Pancreas (tissue), 10 donors: ENCODE measurements at places on chromosomes 2 and 18. TPM values are rescaled to one million over a fixed set of nuclear protein-coding genes. Genes with fewer than 3 reads are reported as not detected.
A peak's percentile ranks its signal among the peaks of the same experiment; 100 is the strongest.

- DNase-seq, result no peak
- H3K27ac ChIP-seq, result no peak overlapping the region
- H3K4me1 ChIP-seq, result no peaks in the 10 kb centered on the region
- no peak overlapping the region for H3K4me3 ChIP-seq
- no peaks in the 10 kb centered on the region for H3K27me3 ChIP-seq
Measured at GRCh38 chr18:35619941-35620340, 38.4 kb downstream of the GALNT1 start.

- no peak overlapping the region for H3K4me3 ChIP-seq
- H3K4me1 ChIP-seq, result no peaks in the 10 kb centered on the region
- no peak for DNase-seq
- no peak overlapping the region for H3K27ac ChIP-seq
- no peaks in the 10 kb centered on the region for H3K27me3 ChIP-seq
Measured at GRCh38 chr2:68853915-68854314, 17.3 kb downstream of the BMP10 start.

- no peak for DNase-seq
- no peaks in the 10 kb centered on the region for H3K36me3 ChIP-seq
- no peak overlapping the region for H3K4me3 ChIP-seq
- no peak overlapping the region for H3K27ac ChIP-seq
- H3K27me3 ChIP-seq, result no peaks in the 10 kb centered on the region
Measured at GRCh38 chr2:228374741-228375140, 193.3 kb upstream of the SPHKAP start.

GRCh38 chr18:59155153-59155552 is 15.5 kb downstream of the SEC11C start:
- no peak overlapping the region for H3K4me3 ChIP-seq
- H3K27ac ChIP-seq, result no peak overlapping the region
- H3K36me3 ChIP-seq, result peaks cover 4% of the 10 kb centered on the region
- no peaks in the 10 kb centered on the region for H3K27me3 ChIP-seq
- no peak for DNase-seq
- no peaks in the 10 kb centered on the region for H3K4me1 ChIP-seq

GRCh38 chr2:186903216-186903615 is 54.2 kb upstream of the ZSWIM2 start:
- no peaks in the 10 kb centered on the region for H3K27me3 ChIP-seq
- no peaks in the 10 kb centered on the region for H3K36me3 ChIP-seq
- no peaks in the 10 kb centered on the region for H3K4me1 ChIP-seq
- no peak overlapping the region for H3K4me3 ChIP-seq

DNA sequence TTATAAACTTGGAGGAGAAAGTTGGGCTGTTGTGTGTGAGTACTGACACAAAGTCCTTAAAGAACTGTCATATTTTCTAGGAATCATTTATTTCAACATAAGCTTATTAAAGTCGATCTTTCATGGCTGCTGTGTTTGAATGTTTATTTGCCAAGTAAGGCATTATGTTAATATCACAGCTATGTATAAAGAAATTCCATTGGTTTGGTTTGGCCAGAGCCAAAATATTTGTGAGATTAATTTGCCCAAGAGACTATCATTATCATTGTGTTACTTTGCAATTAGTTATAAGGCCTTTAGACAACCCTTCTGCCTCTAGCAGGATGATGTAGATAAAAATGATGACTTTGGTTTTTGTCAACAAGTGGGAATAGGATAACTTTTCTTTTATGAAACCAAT is 240.6 kb upstream of the NT5C1B start:
- DNase-seq, result no peak
- H3K4me3 ChIP-seq, result no peak overlapping the region
- H3K27me3 ChIP-seq, result no peaks in the 10 kb centered on the region
- no peak overlapping the region for H3K27ac ChIP-seq

DNA sequence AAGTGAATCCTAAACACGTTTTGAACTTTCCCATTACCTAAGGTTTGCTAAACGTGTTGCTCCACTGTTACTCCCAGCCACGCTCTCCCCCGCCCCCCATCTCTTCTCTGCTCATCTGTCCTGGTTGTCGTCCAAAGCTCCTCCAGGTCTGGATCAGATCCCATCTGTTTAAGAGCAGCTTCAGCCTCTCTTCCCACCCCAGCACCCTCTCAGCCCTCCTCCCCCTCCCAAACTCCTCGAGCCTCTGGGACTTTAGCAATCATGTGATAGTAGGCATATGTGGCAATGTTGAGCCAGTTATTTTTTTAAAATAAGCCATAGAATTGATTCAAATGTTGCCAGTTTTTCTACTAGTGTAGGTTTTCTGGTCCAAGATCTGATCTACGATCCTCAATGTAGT is 20.0 kb upstream of the LPIN1 start:
- no peaks in the 10 kb centered on the region for H3K4me1 ChIP-seq
- no peak overlapping the region for H3K4me3 ChIP-seq

- no peak overlapping the region for H3K27ac ChIP-seq
- H3K4me1 ChIP-seq, result no peaks in the 10 kb centered on the region
- DNase-seq, result no peak
- H3K4me3 ChIP-seq, result no peak overlapping the region
Measured at GRCh38 chr2:145206496-145207281, 686.8 kb upstream of the ZEB2 start.

DNA sequence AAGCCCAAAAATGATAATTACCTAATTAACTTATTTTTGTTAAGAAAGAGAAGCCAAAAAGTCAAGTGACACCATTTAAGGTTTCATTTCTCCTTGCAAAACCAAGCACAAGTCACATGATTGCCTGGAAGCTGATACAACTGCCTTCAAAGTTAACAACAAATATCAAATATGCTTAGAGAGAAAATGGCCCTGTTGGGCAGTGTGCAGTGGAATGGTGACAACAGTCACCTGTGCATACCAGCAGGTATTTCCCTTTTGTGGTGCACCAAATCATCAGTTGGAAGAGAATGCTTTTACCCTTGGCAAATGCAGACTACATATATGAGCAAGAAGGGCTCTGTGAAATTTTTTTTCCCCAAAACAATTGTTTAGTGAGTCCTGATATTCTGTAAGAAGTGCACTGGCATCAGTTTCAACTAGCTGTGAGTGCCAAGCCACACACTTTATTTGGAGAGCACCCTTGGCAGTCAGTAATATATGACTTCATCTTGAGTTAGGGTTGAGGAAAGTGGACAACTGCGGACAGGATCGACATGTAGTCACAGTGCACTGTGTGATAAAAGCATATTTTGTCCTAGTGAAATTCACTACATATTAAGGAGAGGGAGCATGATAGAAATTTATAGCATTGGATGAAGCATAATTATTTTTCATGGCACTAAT is 74.9 kb upstream of the DOCK10 start:
- no peaks in the 10 kb centered on the region for H3K27me3 ChIP-seq
- H3K4me1 ChIP-seq, result no peaks in the 10 kb centered on the region
- no peak overlapping the region for H3K4me3 ChIP-seq
- no peaks in the 10 kb centered on the region for H3K36me3 ChIP-seq
- DNase-seq, result no peak
- H3K27ac ChIP-seq, result no peak overlapping the region

GRCh38 chr2:198408171-198408570 is 603.8 kb downstream of the PLCL1 start:
- H3K36me3 ChIP-seq, result no peaks in the 10 kb centered on the region
- DNase-seq, result no peak
- no peaks in the 10 kb centered on the region for H3K4me1 ChIP-seq
- H3K27ac ChIP-seq, result no peak overlapping the region
- H3K4me3 ChIP-seq, result no peak overlapping the region

DNA sequence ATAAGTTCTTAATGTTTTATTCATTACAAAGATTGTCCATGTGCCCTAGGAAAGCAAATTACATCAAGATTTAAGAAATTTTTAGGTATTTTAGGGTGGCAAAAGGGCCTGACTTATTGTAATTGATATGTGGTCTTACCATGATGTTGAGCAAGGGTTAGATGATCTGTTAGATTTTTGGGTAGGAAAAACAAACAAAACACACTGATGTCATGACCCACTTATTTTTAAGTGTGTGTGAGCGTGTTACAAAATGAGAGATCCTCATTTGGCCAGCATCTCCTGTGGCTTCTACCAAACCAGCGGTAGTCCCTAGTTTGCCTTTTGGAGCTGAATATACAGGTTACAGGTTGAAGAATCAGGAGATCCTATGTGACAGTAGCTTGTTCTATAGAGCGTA is 89.8 kb upstream of the ITGB6 start:
- no peak overlapping the region for H3K27ac ChIP-seq
- H3K27me3 ChIP-seq, result no peaks in the 10 kb centered on the region
- no peaks in the 10 kb centered on the region for H3K4me1 ChIP-seq
- H3K36me3 ChIP-seq, result peaks cover under 1% of the 10 kb centered on the region
- no peak overlapping the region for H3K4me3 ChIP-seq

GRCh38 chr18:63591725-63592124 is 4.6 kb downstream of the SERPINB13 start:
- H3K27me3 ChIP-seq, result no peaks in the 10 kb centered on the region
- no peaks in the 10 kb centered on the region for H3K4me1 ChIP-seq
- DNase-seq, result no peak
- no peak overlapping the region for H3K4me3 ChIP-seq

DNA sequence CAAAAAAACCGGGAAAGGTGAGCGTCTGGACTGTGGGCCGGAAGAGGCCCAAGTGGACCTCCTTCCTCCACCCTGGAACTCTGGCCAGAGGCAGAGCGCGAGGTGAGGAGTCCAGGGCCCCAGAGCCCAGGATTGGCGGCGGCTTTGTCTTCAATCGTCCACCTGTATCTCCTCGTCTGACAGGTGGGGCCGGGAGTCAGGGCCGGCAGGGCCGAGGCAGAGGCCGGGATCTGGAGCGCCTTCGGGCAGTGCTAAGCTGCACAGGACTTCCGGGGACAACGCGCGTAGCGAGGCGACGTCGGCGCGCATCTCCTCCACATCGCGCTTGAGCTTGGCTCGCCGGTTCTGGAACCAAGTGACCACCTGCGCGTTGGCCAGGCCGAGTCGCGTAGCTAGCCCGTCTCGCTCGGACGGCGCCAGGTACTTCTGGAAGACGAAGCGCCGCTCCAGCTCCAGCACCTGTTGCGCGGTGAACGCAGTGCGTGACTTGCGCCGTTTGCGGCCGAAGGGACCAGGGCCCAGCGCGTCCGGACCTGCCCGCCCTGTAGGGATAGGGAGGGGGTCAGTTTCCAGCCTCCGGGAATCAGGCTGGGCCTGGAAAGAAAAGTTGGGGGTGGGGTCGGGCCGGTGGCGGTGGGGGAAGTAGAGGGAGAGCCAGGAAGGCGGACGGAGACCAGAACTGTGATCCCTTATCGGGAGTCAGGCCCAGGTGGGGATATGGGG is 1.5 kb downstream of the LBX2 start:
- DNase-seq, result peak; percentile 71
- no peaks in the 10 kb centered on the region for H3K36me3 ChIP-seq
- H3K27me3 ChIP-seq, result no peaks in the 10 kb centered on the region
- no peak overlapping the region for H3K27ac ChIP-seq
- no peaks in the 10 kb centered on the region for H3K4me1 ChIP-seq

DNA sequence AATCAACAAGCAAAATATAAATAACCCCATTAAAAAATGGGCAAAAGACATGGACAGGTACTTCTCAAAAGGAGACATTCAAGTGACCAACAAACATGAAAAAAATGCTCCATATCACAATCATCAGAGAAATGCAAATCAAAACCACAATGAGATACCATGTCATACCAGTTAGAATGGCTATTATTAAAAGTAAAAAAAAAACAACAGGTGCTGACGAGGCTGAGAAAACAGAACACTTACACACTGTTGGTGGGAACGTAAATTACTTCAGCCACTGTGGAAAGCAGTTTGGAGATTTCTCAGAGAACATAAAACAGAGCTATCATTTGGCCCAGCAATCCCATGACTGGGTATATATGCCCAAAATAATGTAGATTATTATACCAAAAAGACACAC is 69.1 kb downstream of the CWC22 start:
- H3K4me3 ChIP-seq, result no peak overlapping the region
- no peaks in the 10 kb centered on the region for H3K36me3 ChIP-seq
- no peaks in the 10 kb centered on the region for H3K27me3 ChIP-seq
- H3K27ac ChIP-seq, result no peak overlapping the region
- no peak for DNase-seq

- H3K4me3 ChIP-seq, result no peak overlapping the region
- H3K36me3 ChIP-seq, result no peaks in the 10 kb centered on the region
- no peaks in the 10 kb centered on the region for H3K27me3 ChIP-seq
- H3K4me1 ChIP-seq, result peaks cover 5% of the 10 kb centered on the region
- no peak for DNase-seq
Measured at GRCh38 chr2:235654103-235654813, 160.4 kb downstream of the AGAP1 start.

- DNase-seq, result no peak
- H3K4me1 ChIP-seq, result peaks cover 15% of the 10 kb centered on the region
- H3K27me3 ChIP-seq, result no peaks in the 10 kb centered on the region
- H3K4me3 ChIP-seq, result no peak overlapping the region
- H3K36me3 ChIP-seq, result no peaks in the 10 kb centered on the region
- H3K27ac ChIP-seq, result peak overlapping the region; percentile 9
Measured at GRCh38 chr2:40332191-40332826, 119.6 kb downstream of the SLC8A1 start.

DNA sequence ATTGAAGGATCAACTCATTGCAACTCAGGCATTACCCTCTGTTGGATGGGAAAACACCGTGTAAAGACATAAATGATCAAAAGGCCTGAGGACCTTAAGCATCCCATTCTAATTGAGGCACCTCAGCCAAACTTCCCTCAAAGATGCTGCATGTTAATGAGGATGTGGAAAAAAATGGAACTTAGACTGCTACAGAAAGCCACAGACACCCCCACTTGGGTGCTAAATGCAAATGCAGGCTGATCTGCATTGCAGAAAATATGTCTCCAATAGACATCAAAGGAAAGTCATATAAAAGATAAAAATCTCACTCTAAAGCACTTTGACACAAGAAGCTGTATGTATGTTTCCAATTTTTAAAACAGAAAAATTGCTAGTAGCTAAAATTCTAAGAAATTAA is 504.7 kb downstream of the KCNJ3 start:
- no peaks in the 10 kb centered on the region for H3K27me3 ChIP-seq
- H3K36me3 ChIP-seq, result no peaks in the 10 kb centered on the region
- no peaks in the 10 kb centered on the region for H3K4me1 ChIP-seq
- DNase-seq, result no peak
- no peak overlapping the region for H3K4me3 ChIP-seq

- peak; percentile 63 for DNase-seq
- no peaks in the 10 kb centered on the region for H3K27me3 ChIP-seq
- H3K4me3 ChIP-seq, result no peak overlapping the region
- peaks cover 14% of the 10 kb centered on the region for H3K4me1 ChIP-seq
- H3K36me3 ChIP-seq, result no peaks in the 10 kb centered on the region
Measured at GRCh38 chr18:76620321-76621170, 125.5 kb upstream of the ZNF516 start.

DNA sequence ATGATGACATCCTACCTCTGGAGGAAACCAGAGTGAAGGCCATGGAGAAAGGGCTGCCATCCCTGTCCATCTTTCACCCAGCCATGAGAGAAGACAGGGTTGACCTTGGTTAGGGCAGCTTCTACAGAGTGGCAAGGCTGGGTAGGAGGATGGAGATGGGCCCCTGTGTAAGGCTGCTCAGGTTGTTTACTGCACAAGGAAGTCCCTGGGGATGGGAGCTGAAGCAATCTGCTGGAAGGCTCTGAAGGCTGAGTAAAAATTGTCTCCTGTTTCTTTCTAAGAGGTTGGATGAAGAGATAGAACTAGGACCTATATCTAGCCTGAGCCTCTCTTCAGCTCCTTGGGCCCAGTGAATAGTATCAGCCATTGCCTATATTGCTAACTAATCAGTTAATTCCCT is 14.4 kb downstream of the ELMOD3 start:
- no peak for DNase-seq
- H3K27me3 ChIP-seq, result no peaks in the 10 kb centered on the region
- H3K4me3 ChIP-seq, result no peak overlapping the region
- no peak overlapping the region for H3K27ac ChIP-seq
- no peaks in the 10 kb centered on the region for H3K36me3 ChIP-seq

Gene FBLN7
- 0.84 TPM for total RNA-seq

Gene AKAIN1
- 0.28 TPM for total RNA-seq

Gene ACTG2
- total RNA-seq, result 1.3 TPM

Gene CNDP1
- total RNA-seq, result 0.35 TPM

Gene OTOF
- total RNA-seq, result 0.12 TPM
